ENCODE measurements at places on chromosomes 13 and 19. TPM values are rescaled to one million over a fixed set of nuclear protein-coding genes. Genes with fewer than 3 reads are reported as not detected.

GRCh38 chr19:50309396-50310125 is 19.6 kb downstream of the KCNC3 start:
- DNase-seq: no peak

GRCh38 chr13:112059457-112060281 is 7.3 kb upstream of the SOX1 start:
- no peak for DNase-seq

DNA sequence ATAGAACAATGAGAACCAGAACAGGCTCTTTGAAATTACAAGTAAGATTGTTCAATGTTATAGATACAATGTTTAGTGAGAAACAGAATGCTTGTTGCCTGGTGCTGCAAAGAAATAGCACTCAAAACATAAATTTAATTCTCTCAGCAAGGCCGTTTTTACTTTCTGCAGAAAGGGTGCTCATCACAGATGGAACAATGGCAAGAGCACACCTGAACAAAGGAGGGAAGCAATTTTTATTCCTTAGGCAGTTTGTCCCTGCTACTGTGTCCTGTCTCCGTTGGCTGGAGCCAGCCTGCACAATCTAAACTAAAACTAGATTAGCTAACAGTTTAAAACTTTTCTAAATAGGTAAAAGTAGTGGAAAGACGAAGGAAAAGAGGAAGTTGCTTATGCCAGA is 10.4 kb upstream of the ZNF8 start:
- DNase-seq: no peak

- peak; percentile 13 for DNase-seq
Measured at GRCh38 chr19:18262144-18262543, 12.1 kb downstream of the IQCN start.

Gene ZNF135
- 2.5 TPM for total RNA-seq

Gene MEDAG
- 9.6 TPM for total RNA-seq

Gene THSD8
- total RNA-seq: 3.2 TPM

Data from left cardiac atrium (tissue), 4 donors.